Activated naive CD8-positive, alpha-beta T cell treated with anti-CD3 and anti-CD28 coated beads, Interleukin-2, amount 10 ng/mL, durations not matched to agents 7 days and 5 days (primary cell): ENCODE measurements at places on chromosomes 12 and 14.
A peak's percentile ranks its signal among the peaks of the same experiment; 100 is the strongest.

- no peak for DNase-seq
Measured at GRCh38 chr14:58739674-58740073, 101.9 kb downstream of the DACT1 start.

DNA sequence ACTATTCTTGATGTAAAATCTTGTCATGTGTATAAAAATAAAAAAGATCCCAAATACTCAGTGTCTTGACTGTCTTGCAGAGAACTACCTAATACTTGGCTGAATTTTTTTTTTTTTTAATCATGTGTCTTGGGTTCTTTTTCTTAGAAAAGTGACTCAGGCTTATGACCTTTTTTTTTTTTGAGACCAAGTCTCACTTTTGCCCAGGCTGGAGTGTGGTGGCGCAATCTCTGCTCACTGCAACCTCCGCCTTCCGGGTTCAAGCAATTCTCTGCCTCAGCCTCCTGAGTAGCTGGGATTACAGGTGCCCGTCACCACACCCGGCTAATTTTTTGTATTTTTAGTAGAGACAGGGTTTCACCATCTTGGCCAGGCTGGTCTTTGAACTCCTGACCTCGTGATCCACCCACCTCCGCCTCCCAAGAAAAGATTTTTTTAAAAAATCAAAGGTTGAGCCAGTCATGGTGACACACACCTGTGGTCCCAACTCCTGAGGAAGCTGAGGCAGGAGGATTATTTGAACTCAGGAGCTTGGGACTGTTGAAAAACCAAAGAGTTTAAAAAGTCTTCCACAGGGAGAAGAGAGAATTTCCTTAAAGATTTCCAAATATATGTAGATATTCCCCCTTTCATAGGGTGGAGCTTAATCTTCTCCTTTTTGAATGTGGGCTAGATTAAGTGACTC, 17.7 kb upstream of the TDG start:
- DNase-seq, result no peak

GRCh38 chr12:90299121-90299520, 590.5 kb upstream of the ATP2B1 start:
- DNase-seq, result no peak

DNA sequence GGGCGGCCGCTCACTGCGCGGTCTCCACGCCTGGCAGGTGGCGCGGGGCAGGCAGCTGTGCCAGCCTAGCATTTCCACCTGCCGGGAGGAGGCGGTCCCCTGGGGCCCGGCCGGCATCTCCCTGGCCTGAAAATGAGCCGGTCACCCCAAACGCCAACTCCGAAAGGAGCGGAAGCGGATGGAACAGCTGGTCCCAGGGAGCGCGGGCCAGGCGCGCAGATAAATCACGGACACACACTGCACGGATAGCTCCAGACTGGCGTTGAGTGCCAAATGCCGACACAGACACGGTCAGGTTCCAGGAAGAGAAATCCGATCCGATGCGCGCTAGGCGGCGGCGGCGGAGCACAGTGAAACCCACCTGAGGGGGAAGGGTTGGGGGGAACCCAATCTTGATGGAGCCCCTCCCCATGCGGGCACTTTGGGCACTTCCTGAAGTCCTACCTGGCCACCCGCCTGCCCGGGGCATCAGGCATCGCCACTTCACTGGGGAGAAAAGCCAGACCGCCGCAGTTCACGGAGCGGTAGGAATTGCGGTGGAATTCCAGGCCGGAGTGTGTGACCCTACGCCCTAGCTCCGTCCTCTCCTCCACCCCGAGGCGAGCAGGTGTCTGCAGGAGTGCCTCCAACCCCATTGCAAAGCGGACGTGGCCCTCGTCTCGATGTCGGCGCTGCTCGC, 624 bp upstream of the PLEKHD1 start:
- no peak for DNase-seq

- DNase-seq, result no peak
Measured at GRCh38 chr12:11884116-11884515, 186.6 kb upstream of the BCL2L14 start.

DNA sequence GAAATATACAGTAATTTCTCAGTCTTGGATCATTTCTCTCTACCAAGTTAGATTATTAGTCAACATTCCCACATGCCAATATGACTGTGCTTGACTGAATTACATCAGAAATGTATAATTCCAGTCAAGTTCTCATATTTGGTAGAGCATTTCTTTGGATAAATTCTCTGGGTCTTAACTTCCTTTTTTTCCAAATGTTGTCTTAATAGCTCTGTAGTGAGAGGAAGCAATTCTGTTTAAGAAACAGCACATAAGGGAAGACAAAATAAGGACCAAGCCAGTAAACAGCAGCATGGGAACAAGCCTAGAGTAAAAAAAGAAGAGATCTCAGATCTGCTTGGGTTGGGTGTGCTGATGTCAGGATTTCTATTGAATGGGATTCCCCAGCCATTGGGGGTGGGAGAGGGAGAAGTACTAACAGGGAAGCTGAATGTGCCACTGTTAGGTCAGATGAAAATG, 14.2 kb upstream of the DYRK2 start:
- no peak for DNase-seq

DNA sequence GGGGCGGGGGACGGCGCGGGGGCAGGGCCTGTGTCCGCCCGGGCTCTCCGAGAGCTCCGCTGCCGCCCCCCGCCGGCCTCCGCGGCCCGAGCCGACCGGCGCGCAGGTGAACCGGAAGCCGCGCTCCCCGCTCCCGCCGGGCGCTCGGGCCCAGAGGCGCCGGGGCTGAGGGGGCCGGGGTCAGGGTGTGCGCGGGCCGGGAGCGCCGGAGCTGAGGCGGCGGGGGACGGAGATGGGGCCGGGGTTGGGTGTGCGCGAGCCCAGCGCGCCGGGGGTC, 431 bp downstream of the HIP1R start:
- DNase-seq, result peak; percentile 67

GRCh38 chr12:92860521-92860920, 68.6 kb downstream of the EEA1 start:
- DNase-seq, result no peak

- DNase-seq, result no peak
Measured at GRCh38 chr12:23722655-23723054, 226.8 kb downstream of the SOX5 start.

- no peak for DNase-seq
Measured at GRCh38 chr14:54944737-54945391, 42.2 kb upstream of the GCH1 start.
